ENCODE measurements at places on chromosomes 3 and 15.

GRCh38 chr3:155629556-155629955 is 115.3 kb downstream of the PLCH1 start:
- no peak for DNase-seq

DNA sequence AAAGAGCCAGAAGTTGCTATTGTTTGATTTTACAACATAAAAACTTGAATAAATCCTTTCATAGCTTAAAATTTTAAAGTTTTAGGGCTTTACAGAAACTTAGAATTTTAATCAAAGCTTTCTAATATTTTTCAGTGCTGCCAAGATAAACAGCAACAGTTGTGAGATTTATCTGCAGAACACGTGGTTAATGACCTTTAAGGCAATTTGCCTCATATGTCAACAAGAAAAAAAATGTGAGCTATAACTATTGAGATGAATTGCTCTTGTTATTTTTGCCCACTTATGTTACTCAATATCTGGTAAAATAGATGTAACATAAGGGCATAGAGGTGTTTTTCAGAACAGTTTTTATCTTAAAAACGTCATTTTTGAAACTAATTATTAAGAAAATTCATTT is 96.7 kb upstream of the NECTIN3 start:
- no peak for DNase-seq

DNA sequence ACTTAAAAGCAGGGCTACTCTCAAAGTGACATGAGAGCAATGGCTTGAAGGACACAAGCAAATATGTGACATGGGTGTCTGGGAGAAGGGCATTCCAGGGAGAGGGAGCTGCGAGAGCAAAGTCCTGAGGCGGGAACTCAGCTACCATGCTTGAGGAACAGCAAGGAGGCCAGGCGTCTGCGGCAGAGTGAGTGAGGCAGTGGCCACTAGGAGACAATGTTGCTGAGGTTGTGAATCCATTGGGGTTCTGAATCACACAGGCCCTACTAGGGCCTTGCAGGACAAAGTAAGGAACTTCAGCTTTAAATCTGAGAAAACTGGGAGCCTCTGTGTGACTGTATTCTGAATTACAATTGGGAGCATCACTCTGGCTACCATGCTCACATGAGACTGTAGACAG is 94.1 kb upstream of the PRICKLE2 start:
- no peak for DNase-seq

- no peak for DNase-seq
These were observed 130.9 kb downstream of the PGPEP1L start for GRCh38 chr15:98876451-98877369.

GRCh38 chr15:49877873-49878521 is 241.0 kb downstream of the ATP8B4 start:
- no peak for DNase-seq

DNA sequence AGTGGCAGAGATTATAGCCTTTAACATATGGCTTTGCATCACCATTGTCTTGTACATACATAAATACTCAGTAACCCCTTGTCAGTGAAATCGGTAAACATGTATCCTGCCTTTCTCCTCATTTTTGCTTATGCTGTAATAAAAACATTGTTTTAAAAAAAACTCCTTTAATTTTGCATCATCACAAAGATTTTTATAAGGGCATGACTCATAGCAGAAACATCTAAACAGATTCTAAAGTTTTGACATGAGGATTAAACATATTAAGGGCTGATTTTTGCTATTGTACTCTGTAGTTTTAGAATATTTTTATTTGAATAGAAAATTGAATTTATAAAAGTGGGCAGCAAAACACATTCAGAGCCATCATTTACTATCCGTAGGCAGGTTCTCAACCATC is 275.9 kb downstream of the ZIC4 start:
- no peak for DNase-seq

DNA sequence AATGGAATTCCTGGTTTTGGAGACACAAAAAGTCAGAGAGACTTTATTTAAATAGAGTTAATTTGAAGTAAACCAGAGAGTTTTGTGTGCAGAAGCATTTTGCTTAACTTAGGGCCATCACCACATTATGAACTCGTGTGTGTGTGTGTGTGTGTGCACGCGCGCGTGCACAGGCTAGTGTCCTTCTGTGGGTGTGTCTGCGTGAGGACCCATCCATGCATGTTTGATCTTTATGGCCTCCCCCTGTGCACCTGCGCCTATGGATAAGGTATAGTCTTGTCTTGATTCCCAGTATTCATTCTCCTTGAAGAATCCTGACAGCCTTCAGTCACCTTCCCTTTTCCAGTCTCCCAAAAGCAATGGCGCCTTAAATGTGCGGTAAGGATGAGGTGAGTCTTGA is 26.0 kb downstream of the MUC20 start:
- no peak for DNase-seq

- DNase-seq = no peak
These were observed 3.7 kb downstream of the SSR3 start for GRCh38 chr3:156551261-156551660.

GRCh38 chr3:54634122-54634469 is 293.8 kb downstream of the LRTM1 start:
- DNase-seq = no peak

DNA sequence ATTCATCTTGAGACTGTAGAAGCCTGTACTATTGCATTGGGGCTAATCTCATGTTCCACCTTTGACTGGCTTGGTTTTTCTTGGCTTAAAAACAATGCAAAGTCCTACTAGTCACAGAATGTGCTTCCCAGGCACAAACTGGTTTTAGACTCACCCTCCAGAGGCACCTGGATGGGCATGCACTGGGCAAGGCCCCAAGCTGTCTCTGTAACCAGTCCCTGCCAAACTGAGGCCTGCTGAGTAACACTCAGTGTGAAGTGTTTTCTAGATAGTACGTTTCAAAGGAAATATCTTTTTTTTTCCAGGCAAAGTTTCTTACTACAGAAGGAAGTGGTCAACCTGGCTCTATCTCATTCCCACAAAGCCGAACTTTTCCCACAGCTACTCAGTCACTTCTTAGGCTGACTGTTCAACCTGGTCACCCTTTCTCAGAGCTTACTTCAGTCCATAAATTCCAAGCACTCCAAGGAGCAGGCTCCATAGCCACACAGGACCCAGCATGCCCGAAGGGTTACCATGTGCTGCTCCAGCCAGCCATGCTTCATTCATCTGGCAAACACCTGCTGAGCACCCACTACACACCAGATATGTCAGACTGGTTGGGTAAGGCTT is 57.4 kb downstream of the NPTN start:
- DNase-seq = no peak

All from stimulated activated CD4-positive, alpha-beta T cell treated with anti-CD3 and anti-CD28 coated beads, Interleukin-15, amount 100 ng/mL, for 1 hour (primary cell).